Activated CD8-positive, alpha-beta memory T cell treated with anti-CD3 and anti-CD28 coated beads, Interleukin-2, amount 50 U/mL, for 48 hours (primary cell): ENCODE measurements at places on chromosomes 12 and 14.

DNA sequence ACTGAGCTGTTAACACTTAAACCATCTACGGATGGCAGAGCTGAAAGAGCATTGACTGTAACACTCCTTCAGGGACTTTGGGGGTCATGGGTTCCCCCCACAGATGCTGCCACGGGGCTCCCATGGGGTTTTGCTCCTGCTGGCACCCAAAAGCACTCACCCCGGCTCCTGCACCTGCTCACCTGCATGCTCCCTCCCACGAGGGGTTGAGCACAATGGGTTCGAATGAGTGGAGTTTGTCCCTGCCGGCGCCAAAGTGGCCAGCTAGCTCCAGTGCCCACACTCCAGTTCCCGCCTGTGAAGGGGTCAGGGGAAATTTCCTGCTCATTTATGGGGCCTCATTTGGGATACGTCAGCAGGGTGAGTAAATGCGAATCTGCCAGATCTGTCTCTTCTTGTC lies 40.7 kb downstream of the TNFAIP2 start:
- peak; percentile 20 for DNase-seq

DNA sequence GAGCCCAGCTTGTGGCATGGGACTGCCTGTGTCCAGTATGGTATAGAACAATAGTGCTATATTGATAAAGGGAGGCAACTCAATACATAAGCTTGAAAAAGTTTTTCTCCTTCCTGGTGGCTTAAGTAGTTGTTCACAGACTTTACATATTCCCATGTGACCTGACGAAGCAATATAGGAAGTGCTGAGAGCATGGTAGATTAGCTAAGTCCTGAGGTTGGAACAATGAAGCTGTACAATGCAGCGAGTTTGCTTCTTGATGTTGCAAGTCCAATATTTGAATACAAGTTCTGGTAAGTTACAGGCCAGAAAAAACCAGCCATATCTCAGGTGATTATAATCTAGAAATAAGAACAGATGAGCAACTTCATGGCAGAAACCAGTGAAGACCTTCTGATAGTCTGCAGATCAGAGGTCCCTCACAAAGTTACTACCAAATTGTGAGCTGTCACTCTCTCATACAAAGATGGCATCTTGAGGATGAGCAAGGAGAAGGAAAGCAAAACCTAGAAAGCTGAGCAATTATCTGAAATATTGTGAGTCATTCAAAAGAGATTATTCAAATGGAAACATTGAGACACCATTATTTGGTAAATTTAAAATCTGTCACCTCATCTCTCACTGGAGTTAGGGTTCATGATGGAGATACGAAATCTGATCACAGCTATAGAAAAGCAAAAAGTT lies 72.9 kb upstream of the BTG1 start:
- DNase-seq: no peak

DNA sequence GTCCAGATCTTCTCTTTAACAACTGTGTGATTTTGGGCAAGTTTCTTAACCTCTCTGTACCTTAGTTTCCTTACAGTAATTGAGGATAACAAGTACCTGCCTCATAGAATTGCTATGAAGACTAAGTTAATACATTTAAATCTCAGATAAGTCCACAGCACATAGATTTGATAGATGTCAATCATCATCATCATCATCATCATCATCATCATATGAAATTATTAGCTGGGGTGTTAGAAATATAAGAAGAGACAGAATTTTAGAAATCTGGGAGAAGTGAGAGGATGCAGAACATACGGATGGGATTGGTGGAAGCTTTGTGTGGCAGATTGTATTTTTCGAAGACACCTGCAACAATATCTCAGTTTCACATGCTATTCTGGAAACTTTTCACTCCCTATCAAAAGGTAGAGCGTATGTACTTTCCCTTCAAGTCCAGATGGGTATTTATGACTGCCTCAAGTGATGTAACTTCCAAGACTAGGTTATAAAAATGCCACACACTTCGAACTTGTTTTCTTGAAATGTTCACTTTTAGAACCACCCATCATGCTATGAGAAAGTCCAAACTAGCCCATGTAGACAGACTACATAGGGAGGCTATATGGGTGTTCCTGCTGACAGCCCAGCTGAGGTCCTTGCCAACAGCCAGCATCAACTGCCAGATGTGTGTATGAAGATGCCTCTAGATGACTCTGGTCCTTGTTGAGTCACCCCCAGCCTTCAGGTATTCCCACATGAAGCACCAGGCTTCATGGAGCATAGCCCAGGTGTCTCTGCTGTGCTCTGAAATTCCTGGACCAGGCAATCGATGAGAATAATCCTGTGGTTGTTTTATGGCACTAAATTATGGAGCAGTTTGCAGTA lies 20.7 kb upstream of the SDR39U1 start:
- DNase-seq: no peak

DNA sequence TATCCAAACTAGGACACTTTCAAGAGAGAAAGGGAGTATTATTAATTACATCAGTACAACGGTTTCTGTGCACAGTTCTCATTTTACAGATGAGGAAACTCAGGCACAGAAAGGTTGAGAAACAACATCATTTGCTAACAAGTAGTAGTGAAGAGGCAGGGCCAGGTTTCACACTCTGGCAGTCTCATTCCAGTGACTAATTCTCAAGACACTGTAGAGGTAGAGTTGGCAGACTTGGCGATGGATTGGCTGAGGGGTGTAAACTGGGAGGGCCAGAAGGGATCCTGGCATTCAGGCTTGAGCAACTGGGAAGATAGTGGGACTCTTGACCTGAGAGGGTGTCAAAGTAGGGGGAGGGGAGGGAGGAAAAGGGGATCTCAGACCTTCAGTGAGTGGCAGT lies 73.8 kb upstream of the BDKRB2 start:
- no peak for DNase-seq

DNA sequence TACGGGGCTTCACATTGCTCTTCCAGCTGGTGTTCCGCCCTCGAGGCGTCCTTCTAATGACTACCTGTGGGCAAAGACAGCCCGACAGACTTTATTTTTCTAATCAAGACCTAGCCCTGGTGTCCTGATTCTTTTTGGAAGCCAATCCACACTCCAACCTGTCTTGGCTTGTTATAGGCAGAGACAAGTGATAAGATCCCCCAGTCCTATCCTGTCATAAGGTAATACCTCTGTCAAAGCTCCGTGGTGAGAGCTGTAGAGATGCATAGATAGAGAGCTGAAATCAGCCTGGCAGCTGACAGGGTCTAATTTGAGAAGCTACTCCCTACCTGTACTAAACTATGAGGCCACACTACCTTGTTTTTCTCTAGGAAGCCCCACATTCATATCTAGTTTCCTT lies 11.5 kb upstream of the WNK1 start:
- DNase-seq: no peak

DNA sequence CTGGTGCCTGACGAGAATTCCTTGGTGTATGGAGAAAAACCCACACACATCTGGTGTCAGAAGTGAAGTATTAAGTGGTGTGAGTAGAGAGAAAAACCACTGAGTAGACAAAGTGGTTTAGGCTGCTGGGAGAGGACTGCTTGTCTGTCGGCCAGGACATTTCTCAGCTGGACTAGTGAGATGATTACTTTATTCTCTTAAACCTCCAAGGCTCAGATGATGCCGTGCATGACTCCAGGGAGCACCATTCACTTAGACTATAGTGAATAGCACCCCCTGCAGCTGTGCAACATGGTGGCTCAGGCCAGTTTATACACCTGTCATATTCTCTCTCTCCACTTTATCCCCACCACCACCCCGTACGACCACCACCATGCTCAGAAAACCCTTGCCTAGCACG lies 28.5 kb upstream of the NFYB start:
- no peak for DNase-seq

- DNase-seq: no peak
Measured at GRCh38 chr14:103133210-103134140, 10.2 kb downstream of the TNFAIP2 start.

GRCh38 chr12:105581420-105581819 lies 250.9 kb downstream of the C12orf75 start:
- DNase-seq: no peak

- DNase-seq: peak; percentile 44
Measured at GRCh38 chr12:53063708-53064612, 14.1 kb downstream of the TNS2 start.

GRCh38 chr14:96830946-96831345 lies 33.8 kb downstream of the VRK1 start:
- DNase-seq: no peak
